SHP77 treated with DMSO at 0.1 percent for 48 hours (cell line): ENCODE measurements at places on chromosomes 5 and 9.

GRCh38 chr5:150746-151145, 40.5 kb upstream of the LRRC14B start:
- no peak for DNase-seq

- no peak for DNase-seq
These were observed 119.3 kb downstream of the GALNT10 start for GRCh38 chr5:154309805-154310204.

- no peak for DNase-seq
These were observed 40.6 kb upstream of the MAP1B start for GRCh38 chr5:72066705-72067107.

DNA sequence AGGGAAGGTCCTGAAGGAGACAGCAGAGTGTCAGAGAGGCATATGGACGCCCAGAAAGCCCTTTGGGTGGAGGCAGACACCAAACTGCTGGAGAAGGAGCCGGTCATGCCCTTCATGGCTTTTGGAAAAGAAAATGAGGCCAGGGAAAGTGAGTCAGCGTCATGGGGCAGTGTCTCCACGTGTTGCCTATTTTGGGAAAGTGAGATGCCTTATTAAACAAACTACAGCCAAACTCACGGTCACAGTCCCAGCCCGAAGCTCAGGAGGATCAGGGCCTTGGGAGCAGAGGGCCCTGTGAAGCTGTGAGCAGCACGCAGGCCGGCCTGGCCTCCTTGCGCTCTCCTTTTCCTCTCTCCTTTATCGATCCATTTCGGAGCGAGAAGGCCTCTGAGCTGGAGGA, 25.0 kb downstream of the RGS3 start:
- no peak for DNase-seq

DNA sequence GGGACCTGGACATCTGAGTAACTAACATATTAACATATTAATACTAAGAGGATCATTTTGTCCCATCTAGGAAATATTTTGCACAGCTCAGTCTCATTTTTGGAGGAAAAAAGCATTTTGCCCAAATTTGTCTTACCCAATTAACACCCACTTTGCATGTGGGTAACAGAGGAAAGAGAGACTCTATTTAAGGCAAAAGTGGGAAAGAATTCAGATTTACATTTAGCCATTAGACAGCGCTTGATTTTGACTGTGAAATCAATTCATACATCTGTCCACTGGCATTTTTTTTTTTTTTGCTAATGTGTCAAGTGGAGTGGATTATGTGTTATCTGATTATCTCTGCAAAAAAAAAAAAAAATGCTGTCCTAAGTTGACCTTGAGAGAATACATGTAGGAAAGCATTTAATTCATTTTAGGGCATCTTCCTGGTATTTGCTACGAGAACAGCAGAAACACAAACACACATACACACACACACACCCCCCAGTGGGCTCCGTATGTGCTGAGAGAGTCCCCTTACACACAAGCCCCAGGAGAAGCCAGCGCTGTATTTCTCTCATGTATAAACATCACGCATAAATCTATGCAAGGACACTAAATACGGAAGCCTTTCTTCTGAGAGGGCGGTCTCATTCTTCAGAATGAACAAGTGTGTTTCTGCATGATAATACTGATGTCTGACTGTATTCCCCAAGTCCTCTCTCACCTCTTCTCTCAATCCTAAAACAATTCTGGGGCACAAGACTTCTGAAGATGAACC, 202.0 kb upstream of the KLF9 start:
- DNase-seq = no peak

GRCh38 chr9:19409401-19410194, 789 bp downstream of the ACER2 start:
- no peak for DNase-seq

GRCh38 chr5:60578315-60578714, 121.7 kb downstream of the DEPDC1B start:
- DNase-seq = no peak

- no peak for DNase-seq
These were observed 24.6 kb downstream of the CAMK2A start for GRCh38 chr5:150264667-150265603.

DNA sequence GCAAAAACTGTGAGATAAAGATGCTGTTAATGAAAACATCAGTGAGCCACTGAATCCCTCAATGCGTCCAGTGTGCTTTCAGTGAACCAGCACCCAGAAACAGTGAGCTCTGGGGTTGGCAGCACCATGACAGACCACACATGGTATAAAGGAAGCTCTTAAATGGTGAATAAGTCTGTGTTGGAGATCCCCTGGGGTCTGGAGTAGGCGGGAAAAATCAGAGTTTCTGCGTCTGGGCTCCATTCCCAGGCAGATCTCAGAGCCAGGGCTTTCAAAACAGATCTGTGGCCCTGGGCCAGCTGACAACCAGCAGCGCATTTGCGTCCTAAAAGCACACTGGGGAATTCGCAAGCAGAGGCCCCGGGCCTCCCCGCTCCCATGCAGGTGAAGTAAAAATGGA, 233.5 kb downstream of the FRMD3 start:
- DNase-seq = no peak

- DNase-seq = no peak
These were observed 28.3 kb upstream of the CER1 start for GRCh38 chr9:14750821-14751220.

DNA sequence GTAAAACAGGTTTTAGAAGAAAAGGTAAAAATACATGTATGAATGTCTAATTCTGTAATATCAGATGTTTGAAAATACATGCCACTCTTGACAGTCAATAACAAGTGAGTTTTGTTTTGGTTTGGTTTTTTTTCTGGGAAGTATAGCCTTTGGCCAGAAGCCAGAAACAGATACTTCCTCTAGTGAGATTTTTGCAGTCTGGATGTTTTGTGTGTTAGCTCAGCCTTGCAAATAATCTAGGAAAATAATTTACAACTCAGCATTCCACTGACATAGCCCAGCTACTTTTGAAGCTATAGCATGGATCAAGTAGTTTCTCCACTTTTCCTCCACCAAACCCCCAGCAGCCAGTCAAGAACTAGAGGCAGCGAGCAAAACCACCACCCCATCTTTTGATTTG, 56.7 kb downstream of the SLC1A1 start:
- DNase-seq = no peak

GRCh38 chr9:108196332-108197007, 659.3 kb downstream of the ACTL7B start:
- no peak for DNase-seq

GRCh38 chr5:120419127-120419526, 45.0 kb upstream of the PRR16 start:
- no peak for DNase-seq

DNA sequence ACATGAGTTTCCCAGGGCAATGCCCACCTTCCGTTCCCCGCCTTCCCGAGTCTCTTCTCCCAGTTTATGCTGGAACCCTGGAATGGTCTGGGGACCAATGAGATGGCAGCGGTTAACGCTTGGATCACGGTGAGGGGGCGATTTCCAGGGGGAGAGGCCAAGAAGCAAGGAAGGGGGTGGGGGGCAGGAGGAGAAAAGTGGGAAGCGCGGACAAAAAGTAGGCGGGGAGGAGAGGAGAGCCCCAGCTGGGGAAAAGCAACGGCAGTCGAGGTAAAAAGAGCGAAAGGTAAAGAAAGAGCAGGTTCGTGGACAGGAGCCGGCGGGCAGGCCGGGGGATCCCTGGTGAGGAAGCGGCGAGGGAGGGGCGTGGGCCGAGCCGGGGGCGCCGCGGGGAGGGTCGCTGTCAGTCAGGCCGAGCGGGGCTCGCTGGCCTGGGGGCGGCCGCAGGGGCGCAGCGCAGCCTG, 508 bp upstream of the SNCAIP start:
- peak; percentile 27 for DNase-seq
